ENCODE measurements at places on chromosomes 11 and 22. TPM values are rescaled to one million over a fixed set of nuclear protein-coding genes. Genes with fewer than 3 reads are reported as not detected.
A peak's percentile ranks its signal among the peaks of the same experiment; 100 is the strongest.

The VSTM5 gene
- total RNA-seq = 2.5 TPM

The MTMR2 gene
- 15.4 TPM for total RNA-seq

DNA sequence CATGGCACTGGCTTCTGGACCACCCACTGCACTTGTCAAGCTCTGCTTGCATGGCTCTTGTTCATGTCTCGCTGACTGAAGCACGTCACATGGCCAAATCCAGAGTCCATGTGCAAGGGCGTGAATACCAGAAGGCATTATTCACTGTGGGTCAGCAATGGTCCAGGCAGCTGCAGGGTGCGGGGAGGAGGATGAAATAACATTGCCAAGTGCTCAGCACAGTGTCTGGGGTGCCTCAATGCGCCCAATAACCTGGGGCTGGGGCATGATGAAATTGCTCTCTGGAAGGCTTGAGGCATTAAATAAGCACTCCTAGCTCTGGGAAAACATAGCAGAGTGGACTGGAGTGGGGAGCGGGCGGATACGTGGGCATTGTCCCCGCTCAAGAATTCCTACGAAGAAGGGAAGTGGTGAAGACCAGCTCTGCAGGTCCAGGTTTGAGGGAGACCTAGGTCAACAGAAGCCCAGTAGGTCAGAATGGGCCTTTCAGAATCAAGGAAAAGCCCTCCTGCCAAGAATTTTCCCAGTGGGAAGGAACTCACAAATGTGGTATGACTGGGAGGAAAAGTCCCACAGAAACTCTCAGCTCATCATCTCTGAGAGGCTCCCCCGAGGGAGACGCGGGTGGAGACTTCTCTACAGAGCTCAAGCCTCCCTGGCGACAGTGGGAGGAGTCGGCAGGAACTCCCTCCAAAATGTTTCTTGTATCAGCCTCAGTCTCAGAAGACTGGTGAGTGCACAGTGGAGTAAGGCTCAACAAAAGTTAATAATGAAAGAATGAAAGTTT lies 15.3 kb upstream of the ACCSL start:
- H3K27me3 ChIP-seq = no peaks in the 10 kb centered on the region
- no peaks in the 10 kb centered on the region for H3K36me3 ChIP-seq
- H3K27ac ChIP-seq = peak overlapping the region; percentile 99
- H3K4me1 ChIP-seq = peaks cover 16% of the 10 kb centered on the region
- no peak overlapping the region for H3K4me3 ChIP-seq
- peak; percentile 87 for DNase-seq

DNA sequence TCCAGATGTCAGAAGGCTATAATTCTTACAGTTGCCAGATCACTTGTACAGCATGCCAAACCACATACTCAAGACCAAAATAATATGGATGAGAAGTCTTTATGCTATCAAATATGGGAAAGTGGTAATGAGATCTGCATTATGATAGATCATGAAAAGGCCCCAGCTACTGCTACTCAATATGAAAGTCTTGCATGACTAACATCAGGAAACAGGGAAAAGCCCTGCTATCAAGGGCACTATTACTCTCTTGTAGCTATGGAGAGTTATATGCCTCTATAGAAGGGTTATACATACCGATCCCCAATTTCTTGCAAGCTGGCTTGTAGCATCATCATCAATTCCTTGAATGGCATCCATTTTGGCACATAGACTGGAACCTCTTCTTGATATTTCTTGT lies 30.2 kb upstream of the TMPRSS5 start:
- no peak for DNase-seq
- no peaks in the 10 kb centered on the region for H3K36me3 ChIP-seq
- H3K4me3 ChIP-seq = no peak overlapping the region
- H3K27me3 ChIP-seq = no peaks in the 10 kb centered on the region

GRCh38 chr11:67320691-67321090 lies 17.4 kb downstream of the SSH3 start:
- H3K4me3 ChIP-seq = no peak overlapping the region
- H3K27me3 ChIP-seq = no peaks in the 10 kb centered on the region
- H3K27ac ChIP-seq = no peak overlapping the region
- no peaks in the 10 kb centered on the region for H3K4me1 ChIP-seq
- no peak for DNase-seq

The CLTCL1 gene
- total RNA-seq = 20.5 TPM

The PLEKHA7 gene
- total RNA-seq = 13.3 TPM

The MYO7A gene
- 18.2 TPM for total RNA-seq

- no peak for DNase-seq
- H3K4me1 ChIP-seq = peaks cover 4% of the 10 kb centered on the region
- no peak overlapping the region for H3K27ac ChIP-seq
- no peaks in the 10 kb centered on the region for H3K36me3 ChIP-seq
These were observed 61.7 kb downstream of the LARGE2 start for GRCh38 chr11:45984192-45984591.

The OR51I1 gene
- total RNA-seq = not detected

The RASSF10 gene
- total RNA-seq = not detected

DNA sequence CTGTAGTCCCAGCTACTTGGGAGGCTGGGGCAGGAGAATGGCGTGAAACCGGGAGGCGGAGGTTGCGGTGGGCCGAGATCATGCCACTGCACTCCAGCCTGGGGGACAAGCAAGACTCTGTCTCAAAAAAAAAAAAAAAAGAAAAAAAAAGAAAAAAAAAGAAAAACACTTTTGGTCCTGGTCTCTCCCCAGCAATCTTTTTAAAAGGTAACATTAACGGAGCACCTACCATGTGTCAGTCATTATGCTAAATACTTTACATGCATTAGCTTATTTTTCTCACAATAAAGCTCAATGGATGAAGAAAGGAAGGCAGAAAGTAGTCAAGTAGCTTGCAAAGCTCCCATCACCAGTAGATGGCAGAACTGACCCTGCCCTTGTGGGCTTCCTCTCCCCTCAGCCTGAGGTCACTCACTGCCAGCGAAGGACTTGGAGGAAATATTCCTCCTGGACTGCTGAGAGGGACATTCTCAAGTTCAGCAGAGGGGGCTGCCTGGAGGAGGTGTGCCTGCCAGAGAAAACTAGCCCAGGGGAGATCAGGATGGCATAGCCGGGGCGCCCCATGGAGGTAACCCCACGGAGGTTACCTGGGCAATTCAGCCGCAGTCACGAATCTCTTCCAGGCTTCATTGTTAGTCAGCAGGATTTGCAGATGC lies 15.5 kb downstream of the APOL3 start:
- peak overlapping the region; percentile 28 for H3K27ac ChIP-seq
- no peaks in the 10 kb centered on the region for H3K4me1 ChIP-seq
- DNase-seq = peak; percentile 76
- H3K36me3 ChIP-seq = no peaks in the 10 kb centered on the region
- no peaks in the 10 kb centered on the region for H3K27me3 ChIP-seq

DNA sequence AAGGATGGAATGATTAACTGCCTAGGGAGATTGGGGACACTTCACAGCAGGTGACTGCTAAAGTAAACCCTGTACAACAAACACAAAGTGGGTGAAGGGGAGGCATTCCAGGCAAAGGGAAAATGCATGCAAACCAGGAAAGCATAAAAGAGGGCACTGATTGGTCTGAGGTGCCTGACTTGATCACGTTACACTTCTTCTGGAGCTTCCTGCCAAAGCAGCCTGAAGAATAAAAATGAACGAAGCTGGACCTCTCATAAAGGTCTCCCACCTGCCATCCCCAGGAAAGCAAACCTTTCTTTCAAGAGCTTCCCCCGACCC lies 46.7 kb upstream of the SCUBE2 start:
- H3K4me3 ChIP-seq = no peak overlapping the region
- H3K27ac ChIP-seq = no peak overlapping the region
- H3K4me1 ChIP-seq = no peaks in the 10 kb centered on the region
- H3K36me3 ChIP-seq = no peaks in the 10 kb centered on the region

The NNMT gene
- 147 TPM for total RNA-seq

- no peaks in the 10 kb centered on the region for H3K36me3 ChIP-seq
- DNase-seq = peak; percentile 85
- no peaks in the 10 kb centered on the region for H3K27me3 ChIP-seq
- peak overlapping the region; percentile 100 for H3K27ac ChIP-seq
These were observed 8.7 kb downstream of the SELENOM start for GRCh38 chr22:31098632-31099110.

The TBC1D10A gene
- total RNA-seq = 2.8 TPM

DNA sequence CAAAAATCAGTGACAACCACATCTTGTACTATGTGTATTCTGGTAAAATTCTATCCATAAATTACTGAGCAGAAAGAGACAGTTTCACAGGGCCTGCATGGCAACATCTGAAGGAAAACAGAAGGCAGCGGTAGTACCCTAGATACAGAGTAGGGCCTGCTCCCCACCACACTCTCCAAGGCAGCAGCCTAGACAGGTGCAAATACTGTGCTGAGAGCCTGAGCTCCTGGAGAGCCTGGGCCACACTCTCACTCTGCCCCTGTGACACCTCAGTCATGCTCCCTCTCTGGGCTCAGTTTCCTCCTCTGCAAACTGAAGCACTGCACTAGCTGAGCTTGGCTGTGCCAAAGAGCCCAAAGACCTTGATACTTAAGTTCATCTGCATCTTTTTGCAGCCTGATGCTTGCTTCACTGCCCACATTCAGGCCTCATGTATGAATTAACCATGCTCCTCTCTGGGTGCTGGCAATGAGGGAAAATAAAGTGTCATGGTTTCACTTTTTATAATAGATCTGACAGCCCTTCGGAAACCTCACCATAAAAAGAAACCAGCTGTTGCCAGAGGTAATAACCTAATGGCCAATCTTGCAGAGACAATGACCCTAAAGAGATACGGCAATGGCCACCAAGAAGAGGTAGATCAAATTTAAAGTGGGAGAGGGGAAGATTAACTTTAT lies 104.7 kb downstream of the PLEKHA7 start:
- no peak overlapping the region for H3K4me3 ChIP-seq
- H3K27ac ChIP-seq = no peak overlapping the region
- no peaks in the 10 kb centered on the region for H3K4me1 ChIP-seq
- no peaks in the 10 kb centered on the region for H3K36me3 ChIP-seq
- H3K27me3 ChIP-seq = no peaks in the 10 kb centered on the region

GRCh38 chr22:28989484-28989883 lies 72.1 kb downstream of the C22orf31 start:
- H3K27ac ChIP-seq = peak overlapping the region; percentile 70
- peak; percentile 64 for DNase-seq

The ATL3 gene
- 79.7 TPM for total RNA-seq

DNA sequence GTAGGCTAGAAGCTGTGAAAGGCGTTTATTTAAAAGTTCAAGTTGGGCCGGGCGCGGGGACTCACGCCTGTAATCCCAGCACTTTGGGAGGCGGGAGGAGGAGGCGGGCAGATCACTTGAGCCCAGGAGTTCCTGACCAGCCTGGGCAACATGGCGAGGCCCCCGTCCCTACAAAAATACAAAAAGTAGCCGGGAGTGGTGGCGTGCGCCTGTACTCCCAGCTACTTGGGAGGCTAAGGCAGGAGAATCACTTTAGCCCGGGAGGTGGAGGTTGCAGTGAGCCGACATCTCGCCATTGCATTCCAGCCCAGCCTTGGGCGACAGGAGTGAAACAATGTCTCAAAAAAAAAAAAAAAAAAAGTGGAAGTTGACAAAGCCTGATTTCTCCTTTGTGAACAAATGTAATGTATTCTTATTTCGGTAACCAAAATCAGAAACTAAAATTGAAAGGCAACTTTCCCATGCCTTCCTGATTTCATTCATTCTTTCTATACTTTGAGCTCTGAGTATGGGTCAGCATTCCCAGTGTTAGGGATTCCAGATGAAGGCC lies 825 bp downstream of the PTPMT1 start:
- H3K27ac ChIP-seq = peak overlapping the region; percentile 84
- no peaks in the 10 kb centered on the region for H3K36me3 ChIP-seq
- no peak for DNase-seq
- H3K27me3 ChIP-seq = no peaks in the 10 kb centered on the region
